Activated naive CD4-positive, alpha-beta T cell treated with anti-CD3 and anti-CD28 coated beads, Interleukin-2, amount 50 U/mL, for 16 hours (primary cell): ENCODE measurements at places on chromosomes 16 and 17.

DNA sequence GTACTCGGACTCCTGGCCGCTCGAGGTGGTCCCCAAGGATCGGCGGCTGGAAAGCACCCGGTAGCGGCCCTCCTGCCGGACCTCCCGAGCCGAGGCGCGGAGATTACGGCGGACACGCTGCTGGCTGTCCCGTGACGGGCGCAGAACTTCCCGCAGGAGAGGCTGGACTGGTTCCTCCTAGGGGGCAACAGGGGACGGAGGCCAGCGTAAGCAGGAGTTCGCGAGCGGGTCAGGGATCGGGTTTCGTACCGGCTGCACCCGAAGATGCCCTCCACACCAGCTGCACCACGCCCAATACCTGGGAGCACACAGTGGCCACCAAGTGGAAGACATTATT, 341 bp downstream of the SLC7A6OS start:
- DNase-seq: peak; percentile 14

DNA sequence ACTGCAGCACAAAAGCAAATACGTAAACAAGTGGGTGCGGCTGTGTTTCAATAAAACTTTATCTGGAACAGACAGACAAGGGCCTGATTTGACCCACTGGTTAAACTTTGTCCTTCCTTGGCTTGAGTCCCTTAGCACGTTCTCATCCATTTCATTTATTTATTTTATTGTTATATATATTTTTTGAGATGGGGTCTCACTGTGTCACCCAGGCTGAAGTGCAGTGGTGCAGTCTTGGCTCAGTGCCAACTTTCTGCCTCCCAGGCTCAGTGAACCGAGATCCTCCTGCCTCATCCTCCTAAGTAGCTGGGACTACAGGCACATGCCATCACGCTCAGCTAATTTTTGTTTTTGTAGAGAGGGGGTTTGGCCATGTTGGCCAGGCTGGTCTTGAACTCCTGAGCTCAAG, 64.3 kb downstream of the MYH11 start:
- DNase-seq: no peak

- DNase-seq: no peak
Observed at GRCh38 chr17:74325376-74325742, 667 bp upstream of the KIF19 start.

- peak; percentile 32 for DNase-seq
Observed at GRCh38 chr17:78806451-78806850, 24.4 kb upstream of the CYTH1 start.

- DNase-seq: no peak
Observed at GRCh38 chr17:4156750-4157381, 13.9 kb downstream of the CYB5D2 start.

DNA sequence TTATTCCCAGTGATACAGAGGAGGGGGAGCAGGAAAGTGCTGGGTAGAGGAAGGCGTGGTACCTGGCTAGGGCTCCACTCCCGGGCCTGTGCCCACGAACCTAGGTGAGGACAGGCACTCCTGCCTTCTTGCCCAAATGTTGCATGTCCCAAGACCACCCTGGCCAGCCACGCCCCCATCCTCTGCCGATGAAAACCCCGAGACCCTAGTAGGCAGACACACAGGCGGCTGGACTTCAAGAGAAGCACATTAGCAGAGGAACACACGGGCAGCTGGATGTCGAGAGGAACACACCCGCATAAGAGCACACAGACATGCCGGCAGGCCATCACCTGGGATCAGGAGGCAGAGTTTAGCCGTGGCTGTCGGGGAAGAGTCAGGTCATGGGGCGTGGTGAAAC, 1386.5 kb upstream of the GOT2 start:
- no peak for DNase-seq

DNA sequence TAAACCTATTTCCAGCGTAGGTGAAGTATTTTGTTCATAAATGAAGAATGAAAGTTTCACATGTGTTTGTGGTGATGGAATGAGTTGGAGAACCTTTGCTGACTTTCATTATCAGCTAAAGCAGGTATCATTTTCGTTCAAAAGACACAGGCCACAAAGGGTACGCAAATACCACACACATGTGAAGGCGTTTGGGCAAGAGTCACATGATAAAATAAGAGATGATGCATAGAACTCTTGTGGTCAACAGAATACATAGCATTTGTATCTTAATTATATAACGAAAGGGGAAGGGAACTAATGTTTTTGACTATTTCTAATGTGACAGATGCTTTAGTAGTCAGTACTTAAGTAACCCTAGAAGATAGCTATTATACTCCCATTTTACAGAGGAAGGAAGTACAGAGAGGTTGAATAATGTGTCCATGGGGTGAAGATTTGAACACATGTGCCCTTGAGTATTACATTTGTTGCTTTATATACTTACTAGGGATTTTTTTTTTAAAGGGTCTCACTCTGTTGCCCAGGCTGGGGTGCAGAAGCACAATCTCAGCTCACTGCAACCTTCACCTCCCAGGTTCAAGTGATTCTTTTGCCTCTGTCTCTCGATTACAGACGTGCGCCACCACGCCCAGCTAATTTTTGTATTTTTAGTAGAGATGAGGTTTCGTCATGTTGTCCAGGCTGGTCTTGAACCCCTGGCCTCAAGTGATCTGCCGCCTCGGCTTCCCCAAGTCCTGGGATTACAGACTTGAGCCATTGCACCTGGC, 4.8 kb downstream of the RPA1 start:
- peak; percentile 43 for DNase-seq

DNA sequence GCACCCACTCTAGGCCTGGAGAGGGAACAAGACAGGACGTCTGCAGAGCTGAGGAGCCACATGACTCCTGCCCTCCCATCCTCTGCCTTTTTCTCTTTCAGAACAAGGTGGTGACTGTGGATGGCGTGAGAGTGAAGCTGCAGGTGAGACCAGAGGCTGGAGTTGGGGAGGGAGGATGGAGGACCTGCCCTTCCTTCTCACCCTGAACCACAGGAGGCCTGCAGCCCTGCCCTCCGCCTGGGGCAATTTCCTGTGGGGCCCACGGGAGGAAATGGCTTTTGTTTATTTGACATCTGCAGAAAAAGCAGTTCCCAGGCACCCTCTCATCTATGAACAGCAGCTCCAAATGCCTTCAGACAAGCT, 5.1 kb downstream of the RAB37 start:
- no peak for DNase-seq

DNA sequence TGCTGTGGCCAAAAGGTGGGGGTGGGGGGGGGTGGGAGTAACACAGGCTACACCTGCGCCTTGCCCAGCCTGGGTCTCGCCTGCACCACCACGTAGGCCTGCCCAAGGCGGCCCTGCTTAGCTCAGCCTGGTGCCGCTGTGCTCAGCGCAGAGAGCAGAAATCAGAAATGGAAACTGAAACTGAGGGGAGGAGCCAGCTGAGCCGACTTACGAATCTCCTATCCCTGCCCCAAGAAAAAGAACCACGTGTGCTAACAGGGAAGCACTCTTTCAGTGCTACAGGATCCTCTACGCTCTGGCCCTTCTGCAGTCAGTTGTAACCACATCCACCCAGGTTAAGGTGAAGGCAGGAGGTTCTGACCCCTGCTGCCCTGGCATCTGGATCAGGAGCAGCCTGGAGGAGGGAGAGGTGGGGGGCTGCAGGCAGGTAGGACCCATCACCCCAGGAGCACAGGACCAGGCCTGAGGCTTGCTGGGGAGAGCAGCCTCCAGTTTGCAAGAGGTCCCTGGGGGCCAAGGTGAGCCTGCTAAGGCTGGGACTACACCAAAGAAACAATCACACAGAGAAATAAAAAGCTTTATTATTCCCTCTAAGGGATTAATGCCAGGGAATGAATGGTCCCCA, at the start of gene DHX58:
DHX58 (minus strand) TSS at position 163 of the 625 bp plus-strand sequence. CDS start 822 bp downstream, outside the sequence.
- peak; percentile 79 for DNase-seq

GRCh38 chr17:82753201-82753464, 1.3 kb downstream of the TBCD start:
- DNase-seq: no peak

DNA sequence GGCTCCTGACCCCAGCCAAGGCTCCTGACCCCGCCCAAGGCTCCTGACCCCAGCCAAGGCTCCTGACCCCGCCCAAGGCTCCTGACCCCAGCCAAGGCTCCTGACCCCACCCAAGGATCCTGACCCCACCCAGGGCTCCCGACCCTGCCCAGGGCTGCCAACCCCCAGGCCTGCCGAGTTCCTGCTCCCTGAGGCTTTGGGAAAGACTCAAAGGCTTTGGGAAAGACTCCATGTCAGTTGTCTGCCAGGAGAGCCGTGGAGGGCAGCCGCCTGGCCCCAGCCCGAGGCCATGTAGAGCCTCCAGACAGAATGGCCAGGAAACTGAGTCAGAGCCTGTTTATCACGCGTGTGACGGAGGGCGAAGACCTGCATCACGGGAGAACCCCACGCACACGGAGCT, 21.1 kb downstream of the CBFA2T3 start:
- no peak for DNase-seq

- no peak for DNase-seq
Observed at GRCh38 chr17:46958041-46958591, 20.9 kb downstream of the RPRML start.

GRCh38 chr17:72465191-72466024, 344.6 kb downstream of the SOX9 start:
- DNase-seq: no peak

- DNase-seq: no peak
Observed at GRCh38 chr16:70712942-70713341, 27.1 kb upstream of the MTSS2 start.

GRCh38 chr16:52077607-52078006, 469.3 kb downstream of the TOX3 start:
- DNase-seq: no peak

DNA sequence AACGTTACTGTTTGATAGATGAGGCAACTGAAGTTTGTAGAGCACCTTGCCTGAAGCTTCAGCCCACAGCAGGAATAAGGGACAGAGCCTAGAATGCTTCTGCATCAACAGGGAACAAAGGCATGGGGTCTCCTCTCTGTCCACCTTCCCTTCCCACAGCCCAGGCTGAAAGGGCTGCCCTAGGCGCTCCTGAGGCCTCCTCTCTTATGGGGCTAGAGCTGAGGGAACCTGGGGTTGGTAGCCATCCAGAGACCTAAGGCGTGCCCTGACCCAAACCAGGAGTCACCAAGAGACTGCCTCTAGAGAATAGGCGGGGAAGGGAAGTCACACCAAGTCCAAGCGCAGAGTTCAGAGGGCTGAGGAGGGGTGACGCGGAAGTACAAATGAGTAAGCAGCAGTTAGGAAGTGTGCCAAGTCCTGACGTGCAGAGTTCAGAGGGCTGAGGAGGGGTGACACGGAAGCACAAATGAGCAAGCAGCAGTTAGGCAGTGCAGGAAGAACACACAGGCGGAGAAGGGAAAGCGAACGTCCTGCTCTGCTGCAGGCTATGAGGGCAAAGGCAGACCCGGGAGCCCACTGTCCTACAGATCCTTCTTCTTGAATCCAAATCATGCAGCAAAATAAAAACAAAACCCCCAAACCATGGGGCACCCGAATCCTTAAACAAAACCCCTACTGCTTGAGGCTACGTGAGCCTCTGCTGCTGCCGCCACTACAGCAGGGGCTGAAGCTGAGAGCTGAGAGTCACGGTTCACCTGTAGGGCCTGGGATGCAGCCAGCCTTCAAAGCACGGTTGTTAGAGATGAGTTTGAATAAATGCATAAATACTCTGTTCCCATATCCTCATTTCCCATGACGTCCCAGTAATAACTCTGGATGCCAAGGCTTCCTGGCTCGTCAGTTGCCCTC, 2.7 kb upstream of the SPG7 start:
- peak; percentile 87 for DNase-seq

DNA sequence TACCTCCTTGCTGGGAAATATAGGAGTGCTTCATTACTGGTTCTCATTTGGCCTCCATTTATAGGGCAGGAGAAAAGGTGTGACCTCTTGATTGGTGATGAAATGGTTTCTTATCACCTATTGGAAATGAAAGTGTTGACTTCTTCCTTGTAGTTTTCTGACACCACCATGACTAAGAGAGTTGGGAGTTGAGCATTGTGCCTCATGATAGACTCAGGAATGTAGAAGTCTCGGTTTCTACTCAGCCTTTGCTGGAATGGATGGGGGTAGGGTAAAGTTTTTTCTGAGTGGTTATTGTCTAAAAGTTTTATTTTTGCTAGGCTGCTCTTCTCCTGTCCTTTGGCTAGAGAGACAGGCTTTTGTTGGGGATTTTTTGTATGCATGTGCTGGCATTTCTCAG, 117.4 kb downstream of the PHKB start:
- DNase-seq: no peak

DNA sequence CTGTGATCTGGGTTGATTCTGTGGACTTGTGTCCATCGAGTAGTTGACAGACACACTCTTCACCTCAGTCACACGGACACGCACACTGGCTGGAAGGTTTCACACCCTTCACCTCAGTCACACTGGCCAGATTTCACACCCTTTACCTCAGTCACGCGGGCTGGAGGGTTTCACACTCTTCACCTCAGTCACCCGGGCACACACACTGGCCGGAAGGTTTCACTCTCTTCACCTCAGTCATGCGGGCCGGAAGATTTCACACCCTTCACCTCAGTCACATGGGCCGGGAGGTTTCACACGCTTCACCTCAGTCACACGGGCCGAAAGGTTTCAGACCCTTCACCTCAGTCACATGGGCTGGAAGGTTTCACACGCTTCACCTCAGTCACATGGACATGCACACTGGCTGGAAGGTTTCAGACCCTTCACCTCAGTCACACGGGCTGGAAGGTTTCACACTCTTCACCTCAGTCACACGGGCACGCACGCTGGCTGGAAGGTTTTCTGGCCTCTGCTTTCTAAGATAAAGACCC, 96.2 kb downstream of the PGS1 start:
- DNase-seq: no peak

DNA sequence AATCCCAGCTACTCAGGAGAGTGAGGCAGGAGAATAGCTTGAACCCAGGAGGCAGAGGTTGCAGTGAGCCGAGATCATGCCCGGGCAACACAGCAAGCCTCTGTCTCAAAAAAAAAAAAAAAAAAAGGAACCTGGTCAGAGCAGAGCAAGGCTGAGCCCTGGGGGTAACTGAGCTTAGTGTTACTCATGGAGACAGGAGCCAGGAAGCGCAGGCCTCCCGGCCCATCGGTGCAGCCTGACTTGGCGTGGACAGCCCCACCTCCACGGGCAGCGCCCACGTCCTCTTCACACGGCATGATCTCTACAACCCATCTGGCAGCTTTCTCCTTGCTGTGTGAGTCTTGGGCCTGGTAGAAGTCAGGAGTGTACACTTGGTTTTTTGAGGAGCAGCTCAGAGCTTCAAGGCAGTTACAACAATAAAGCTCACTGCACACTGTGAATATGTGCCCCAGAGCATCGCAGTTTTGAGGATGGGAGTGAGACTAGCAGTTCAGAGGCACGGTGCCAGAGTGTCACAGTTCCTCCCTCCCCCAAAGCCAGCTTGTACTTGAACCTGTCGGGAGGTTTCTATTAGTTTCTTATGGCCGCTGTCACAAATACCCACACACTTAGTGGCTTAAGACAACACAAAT, 129.9 kb downstream of the RAP1GAP2 start:
- no peak for DNase-seq
